Stimulated activated CD8-positive, alpha-beta memory T cell treated with anti-CD3 and anti-CD28 coated beads, Interleukin-7, amount 100 ng/mL, for 4 hours (primary cell): ENCODE measurements at places on chromosomes 1 and 21.
A peak's percentile ranks its signal among the peaks of the same experiment; 100 is the strongest.

DNA sequence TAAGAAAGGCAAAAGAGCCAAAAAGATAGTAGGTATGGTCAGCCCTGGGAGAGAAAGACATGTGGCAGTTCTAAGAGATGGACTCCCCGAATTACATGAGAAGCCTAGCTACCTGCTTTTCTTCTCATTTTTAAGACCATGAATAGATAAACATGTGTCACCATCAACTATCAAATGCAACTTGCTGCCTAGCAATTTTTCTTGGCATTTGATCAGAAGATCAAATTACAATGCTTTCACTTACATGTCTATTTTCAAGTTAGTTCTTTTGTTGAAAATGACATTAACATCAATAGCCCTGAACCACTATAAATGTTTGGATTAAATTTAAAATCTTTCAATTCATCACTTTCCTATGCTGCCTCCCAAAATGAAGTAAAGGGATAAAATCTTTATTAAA is 212.3 kb downstream of the HHIPL2 start:
- DNase-seq: no peak

GRCh38 chr1:156684227-156684782 is 7.1 kb upstream of the NES start:
- no peak for DNase-seq

GRCh38 chr1:189357317-189357716 is 1120.3 kb downstream of the BRINP3 start:
- DNase-seq: no peak

- DNase-seq: no peak
These were observed 24.7 kb downstream of the VAMP4 start for GRCh38 chr1:171717062-171717718.

DNA sequence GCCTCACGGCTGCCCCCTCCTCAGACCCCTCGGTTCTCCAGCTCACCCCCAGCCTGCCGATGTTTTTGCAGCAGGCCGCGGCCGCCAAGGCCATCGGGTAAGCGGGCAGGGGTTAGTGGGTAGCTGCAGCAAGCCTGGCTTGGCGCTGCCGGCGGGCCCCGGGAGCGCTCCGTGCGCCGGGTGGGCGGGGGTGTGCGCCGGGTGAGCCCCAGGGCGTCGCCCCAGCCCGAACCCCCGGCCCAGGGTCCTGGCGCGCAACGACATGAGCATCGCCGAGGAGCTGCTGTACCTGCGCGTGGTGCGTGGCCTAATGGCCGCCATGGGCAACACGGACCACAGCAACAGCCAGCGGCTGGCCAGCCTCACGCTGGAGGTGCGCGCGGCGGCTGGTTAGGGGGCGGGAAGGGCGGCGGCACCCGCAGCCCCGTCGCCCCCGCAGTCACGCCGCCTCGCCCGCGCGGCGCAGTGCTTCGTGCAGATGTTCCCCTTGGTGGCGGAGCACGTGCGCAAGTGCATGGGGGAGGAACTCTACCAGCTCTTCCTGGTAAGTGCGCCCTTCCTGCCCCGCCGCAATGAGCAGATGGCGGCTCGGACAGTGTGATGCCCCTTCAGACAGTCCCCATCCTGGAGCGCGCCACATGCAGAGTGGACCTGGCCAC is 6.5 kb downstream of the RNU5D-1 start:
- DNase-seq: no peak

DNA sequence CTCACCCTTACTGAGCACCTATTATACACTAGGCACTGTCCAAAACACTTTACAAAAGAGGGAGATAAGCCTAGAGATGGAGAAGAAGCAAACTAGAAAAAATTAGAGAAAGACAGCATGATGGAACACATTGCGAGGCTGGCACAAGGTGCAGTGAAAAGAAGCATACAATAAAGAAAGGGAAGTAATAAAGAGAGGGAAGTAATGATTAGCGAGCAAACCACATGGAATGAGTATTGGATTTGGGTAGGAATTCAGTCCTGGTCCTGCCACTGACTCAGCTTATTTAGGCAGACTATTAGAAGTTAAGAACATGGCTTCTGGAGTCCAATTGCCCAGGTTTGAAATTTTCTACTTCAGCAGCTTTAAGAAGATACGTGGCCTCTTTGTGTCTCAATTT is 32.6 kb upstream of the FNBP1L start:
- DNase-seq: no peak

GRCh38 chr1:168230709-168231108 is 4.9 kb downstream of the SFT2D2 start:
- DNase-seq: no peak

- DNase-seq: no peak
These were observed 3.4 kb downstream of the FOXO6 start for GRCh38 chr1:41364442-41365319.

DNA sequence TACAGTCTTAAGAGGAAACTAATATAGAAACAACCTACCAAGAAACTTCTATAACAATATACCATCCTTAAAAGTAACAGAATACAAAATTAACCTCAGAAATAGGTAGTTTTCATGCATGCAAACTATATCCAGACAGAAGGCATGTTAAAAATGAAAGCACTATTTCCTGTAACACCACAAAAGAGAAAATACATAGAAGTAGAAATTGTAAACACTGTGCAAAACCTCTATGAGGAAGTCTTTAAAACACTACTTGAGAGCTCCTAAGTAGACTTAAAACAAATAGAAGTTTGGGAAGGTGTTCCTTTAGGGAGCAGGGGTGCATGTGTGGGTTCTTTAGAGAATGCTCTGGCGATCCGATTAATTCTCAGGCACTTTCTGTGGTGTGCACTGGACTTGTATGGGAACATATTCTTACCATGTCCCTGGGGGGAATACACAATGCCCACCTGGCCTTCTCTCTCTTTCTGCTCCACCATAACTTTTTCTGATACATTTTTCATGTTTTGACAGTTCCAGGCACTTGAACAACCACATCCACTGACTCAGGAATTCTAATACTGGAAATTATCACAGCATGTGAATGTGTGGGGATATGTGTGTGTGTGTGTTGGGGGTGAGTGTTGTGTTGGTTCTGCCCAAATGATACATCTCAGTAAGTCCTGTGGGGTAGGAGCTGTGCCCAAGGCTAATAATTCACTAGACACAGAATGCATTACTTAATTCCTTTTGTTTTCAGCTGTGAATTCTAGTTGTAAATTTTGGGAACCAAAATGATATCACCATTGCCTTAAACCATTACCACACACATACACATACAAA is 866.3 kb upstream of the B3GALT2 start:
- DNase-seq: no peak

DNA sequence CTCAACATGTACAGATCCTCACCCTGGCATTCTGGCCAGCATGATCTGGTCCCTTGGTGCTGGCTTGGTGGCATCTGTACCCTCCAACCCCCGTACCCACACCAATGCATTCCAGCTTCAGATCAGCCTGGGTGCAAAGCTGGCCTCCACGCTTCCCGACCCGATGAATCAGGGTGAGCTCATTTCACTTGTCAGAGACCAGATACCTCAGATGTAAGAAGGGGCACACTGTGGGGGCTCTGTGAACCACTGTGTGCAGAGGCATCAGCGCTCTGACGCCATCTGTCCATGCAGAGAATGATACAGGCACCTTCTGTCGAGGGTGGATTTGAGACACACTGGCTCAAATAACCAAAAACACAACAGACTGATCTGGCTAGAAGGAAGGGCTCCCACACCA is 76.6 kb downstream of the DMRTB1 start:
- no peak for DNase-seq

DNA sequence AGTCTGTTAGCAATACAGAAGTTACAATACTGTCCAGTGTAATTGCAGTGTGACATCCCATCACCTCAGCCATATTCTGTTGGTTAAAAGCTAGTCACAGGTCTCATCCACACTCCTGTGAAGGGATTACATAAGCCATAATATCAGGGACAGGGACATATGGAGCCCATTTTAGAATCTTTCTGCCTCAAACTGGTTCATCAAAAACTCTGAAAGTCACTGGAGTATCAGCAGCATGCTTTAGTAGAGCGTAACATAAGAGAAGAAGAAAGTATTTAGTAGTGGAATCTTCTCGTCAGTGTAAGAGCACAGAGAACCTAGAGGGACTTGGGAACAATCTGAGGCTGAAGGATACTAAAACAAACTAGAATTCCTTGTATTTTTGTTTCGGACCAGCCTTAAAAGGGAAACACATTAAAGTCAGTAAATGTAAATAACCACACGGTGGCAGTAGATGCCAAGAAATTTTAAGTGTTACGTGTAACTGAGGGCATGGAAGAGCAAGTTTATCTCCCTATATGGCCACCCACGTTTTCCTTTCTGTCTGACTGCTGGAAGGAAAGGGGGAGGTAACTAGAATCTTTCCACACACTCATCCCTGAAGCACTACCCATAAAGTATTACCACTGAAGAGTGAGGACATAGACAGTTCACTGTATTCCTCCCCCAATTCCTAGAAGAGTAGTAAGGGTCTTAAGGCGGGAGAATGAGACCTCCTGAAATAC is 41.6 kb upstream of the AGL start:
- DNase-seq: no peak

DNA sequence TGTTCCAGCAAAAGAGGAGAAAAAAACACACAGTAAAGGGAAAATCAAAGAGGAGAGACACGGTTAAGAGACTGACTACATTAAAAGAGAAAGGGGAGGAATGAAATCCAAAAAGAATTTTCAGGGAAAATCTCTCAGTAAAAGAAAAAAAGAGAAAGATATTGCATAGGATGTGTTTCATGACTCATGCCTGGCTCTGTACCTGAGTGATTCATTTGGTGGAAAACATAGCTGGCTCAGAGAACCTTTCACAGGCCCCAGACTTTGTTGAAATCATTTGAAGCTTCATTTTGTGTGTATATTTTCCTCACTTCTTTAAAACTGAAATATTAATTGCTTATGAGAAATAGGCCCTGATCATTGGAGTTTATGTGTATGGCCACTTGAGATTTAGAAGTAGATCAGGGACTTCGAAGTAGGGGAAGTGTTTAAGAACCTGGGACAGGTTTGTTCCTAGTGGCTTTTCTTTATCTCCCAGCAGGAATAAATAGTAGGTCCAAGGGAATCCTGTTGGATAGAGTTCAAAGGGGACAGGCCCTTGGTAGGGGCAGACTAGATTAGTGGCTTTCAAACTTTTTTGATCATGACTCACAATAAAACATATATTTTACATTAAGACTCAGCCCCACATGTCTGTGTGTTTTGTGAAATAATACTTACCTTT is 239.1 kb upstream of the SGIP1 start:
- no peak for DNase-seq

- no peak for DNase-seq
These were observed 147.2 kb downstream of the CHD1L start for GRCh38 chr1:147389532-147390184.

DNA sequence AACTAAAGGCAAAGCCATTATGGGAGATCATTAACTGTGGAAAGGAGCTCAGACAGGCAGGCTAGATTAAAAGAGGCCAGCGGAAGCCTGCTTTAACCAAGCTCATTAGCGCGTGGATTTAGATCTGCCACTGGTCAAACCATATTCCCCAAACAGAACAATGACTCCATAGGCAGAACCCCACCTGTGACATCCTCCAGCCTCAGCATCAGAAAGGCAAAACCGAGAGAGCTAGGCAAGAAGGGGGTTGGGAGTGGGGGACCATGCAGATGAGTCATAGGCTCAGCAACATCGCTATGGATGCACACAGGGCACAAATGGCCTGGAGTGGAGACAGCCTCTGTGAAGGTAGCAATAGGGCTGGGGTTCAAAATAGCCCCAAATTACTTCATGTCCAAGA is 20.6 kb downstream of the MKNK1 start:
- no peak for DNase-seq

GRCh38 chr1:52911541-52911940 is 10.0 kb downstream of the ECHDC2 start:
- DNase-seq: no peak

- DNase-seq: peak; percentile 48
These were observed 6.4 kb upstream of the EPHA2 start for GRCh38 chr1:16162163-16162822.

- DNase-seq: no peak
These were observed 5.2 kb upstream of the SMYD3 start for GRCh38 chr1:246512230-246512629.

GRCh38 chr1:12475530-12475934 is 142.5 kb downstream of the DHRS3 start:
- DNase-seq: no peak

DNA sequence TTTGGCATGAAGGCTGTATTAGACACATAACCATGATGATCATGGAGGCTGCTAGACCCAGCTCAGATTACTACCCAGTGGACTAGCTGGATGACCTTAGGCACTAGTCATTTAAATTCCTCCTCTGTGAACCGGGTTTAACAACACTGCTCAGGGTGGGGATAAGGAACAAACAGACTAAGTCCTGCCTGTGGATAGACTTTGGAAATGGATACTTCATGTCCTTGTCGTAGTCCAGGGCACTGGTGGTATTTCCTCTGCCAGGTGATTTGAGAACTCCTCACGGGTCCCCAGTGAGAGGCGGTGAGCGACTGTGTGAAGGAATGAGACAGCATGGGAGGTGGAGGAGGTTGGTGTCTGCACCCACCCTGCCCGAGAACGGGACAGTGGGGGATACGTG is 72.9 kb upstream of the SELENON start:
- DNase-seq: no peak

- no peak for DNase-seq
These were observed 211.7 kb downstream of the SMYD3 start for GRCh38 chr1:246295340-246295739.

DNA sequence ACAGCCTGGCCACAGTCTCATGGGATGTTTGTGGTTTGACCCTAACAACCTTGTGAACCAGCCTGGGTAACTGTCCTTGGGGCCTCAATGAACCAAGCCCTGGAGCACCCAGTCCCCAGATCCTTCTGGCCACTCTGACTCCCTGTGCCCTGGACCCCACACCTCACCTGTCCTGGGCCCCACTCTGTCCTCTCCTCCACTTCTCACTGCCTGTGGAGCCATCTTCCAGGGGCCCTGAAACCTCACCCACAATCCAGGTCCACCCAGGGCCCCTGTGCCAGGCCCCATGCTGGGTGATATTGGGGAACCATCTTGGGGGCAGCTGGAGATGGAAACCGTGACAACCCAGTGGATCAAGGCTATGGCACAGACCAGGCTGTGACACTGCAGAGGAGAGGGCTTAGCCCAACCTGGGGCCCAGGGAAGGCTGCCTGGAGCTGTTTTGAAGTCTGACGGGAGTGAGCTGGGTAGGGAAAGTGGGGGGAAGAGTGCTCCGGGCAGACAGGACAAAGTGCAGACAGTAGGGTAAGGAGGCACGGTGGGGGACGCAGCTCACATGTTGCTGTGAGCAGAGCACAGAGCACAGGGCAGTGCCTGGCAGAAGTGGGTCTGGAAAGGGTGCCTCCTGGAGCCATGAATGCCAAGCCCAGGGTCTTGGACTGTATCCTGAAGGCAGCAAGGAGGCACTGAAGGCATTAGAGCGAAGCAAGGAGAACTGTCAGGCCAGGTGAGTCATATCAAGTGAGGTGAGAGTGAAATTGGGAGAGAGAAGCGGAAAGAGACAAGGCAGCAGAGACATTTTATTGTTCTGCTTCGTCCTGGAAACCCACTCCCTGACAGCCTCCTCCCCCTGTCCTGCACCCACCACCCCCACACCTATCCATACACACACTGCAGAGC is 12.1 kb upstream of the LRP8 start:
- no peak for DNase-seq
